Left ventricle myocardium inferior (tissue), 1 donor: ENCODE measurements at places on chromosomes 13 and 19. TPM values are rescaled to one million over a fixed set of nuclear protein-coding genes. Genes with fewer than 3 reads are reported as not detected.
A peak's percentile ranks its signal among the peaks of the same experiment; 100 is the strongest.

The ZNF556 gene
- not detected for total RNA-seq

- no peak for DNase-seq
- H3K4me3 ChIP-seq, result no peak overlapping the region
These were observed 23.4 kb upstream of the ARGLU1 start for GRCh38 chr13:106591299-106591698.

DNA sequence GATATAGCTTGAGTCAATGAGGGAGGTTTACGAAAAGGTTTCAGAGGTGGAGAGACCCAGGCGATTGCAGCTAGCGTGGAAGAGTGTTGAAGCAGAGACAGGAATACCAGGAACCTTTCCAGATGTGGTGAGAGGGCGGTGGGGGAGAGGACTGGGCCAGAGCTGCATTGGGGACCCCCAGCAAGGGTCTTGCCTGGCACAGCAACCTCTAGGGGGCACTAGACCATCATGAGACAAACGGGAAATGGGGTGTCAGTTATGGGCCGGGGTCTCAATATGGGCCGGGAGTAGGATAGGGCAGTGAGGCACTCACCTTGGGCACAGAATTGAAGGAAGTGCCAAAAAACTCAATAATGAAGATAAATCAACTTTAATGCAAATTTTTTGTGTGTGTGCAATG lies 2.1 kb upstream of the LRP3 start:
- H3K4me3 ChIP-seq, result no peak overlapping the region
- no peak overlapping the region for H3K27ac ChIP-seq
- no peak for DNase-seq
- H3K36me3 ChIP-seq, result no peaks in the 10 kb centered on the region
- H3K4me1 ChIP-seq, result peaks cover 14% of the 10 kb centered on the region
- H3K27me3 ChIP-seq, result peaks cover 14% of the 10 kb centered on the region

DNA sequence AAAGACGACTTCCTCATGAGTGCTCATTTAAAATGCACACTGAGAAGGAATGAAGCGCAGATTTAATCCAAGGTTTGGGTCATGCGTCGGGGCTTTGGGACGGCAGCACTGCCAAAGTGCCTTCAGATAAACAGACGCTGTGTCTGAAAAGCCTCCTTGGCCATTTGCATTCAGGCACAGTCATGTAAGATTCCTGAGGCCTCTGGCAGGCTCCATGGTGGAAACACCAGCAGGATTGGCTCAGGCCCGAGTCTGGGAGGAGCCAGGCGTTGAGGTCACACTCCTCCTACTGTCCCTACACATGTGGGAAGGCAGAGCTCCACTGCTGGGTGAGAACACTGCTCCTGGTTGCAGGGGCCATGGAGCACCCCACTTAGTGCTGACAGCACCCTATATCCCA lies 113.3 kb upstream of the KL start:
- DNase-seq, result peak; percentile 85
- H3K27me3 ChIP-seq, result no peaks in the 10 kb centered on the region
- peaks cover 12% of the 10 kb centered on the region for H3K4me1 ChIP-seq
- H3K36me3 ChIP-seq, result no peaks in the 10 kb centered on the region
- peak overlapping the region; percentile 5 for H3K4me3 ChIP-seq

The DNAAF3 gene
- 1.8 TPM for total RNA-seq

GRCh38 chr19:36331353-36332228 lies 47.4 kb downstream of the ZFP14 start:
- peaks cover 20% of the 10 kb centered on the region for H3K4me1 ChIP-seq
- H3K4me3 ChIP-seq, result peak overlapping the region; percentile 87
- peak; percentile 82 for DNase-seq
- H3K27me3 ChIP-seq, result no peaks in the 10 kb centered on the region
- peaks cover 27% of the 10 kb centered on the region for H3K36me3 ChIP-seq

DNA sequence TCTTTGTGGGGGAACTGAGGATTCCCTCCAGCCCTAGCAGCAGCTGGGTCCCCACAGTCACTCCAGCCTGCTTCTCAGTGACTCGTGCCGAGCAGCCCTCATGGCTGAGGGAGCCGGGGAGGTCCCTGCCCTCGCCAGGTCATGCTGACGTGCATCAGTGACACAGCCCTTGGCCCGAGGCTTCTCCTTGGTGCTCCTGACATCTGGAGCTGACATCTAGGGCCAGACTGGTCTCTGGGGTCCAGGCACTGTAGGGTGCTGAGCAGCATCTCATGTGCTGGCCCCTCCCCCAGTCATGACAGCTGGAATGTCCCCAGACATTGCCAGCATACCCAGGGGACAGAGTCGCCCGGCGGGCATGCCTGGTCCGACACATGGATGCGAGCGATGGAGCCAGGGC lies 14.4 kb downstream of the COMP start:
- no peaks in the 10 kb centered on the region for H3K36me3 ChIP-seq
- H3K27me3 ChIP-seq, result peaks cover 22% of the 10 kb centered on the region
- no peak overlapping the region for H3K27ac ChIP-seq
- DNase-seq, result no peak
